ENCODE measurements at places on chromosomes 3 and 15.

DNA sequence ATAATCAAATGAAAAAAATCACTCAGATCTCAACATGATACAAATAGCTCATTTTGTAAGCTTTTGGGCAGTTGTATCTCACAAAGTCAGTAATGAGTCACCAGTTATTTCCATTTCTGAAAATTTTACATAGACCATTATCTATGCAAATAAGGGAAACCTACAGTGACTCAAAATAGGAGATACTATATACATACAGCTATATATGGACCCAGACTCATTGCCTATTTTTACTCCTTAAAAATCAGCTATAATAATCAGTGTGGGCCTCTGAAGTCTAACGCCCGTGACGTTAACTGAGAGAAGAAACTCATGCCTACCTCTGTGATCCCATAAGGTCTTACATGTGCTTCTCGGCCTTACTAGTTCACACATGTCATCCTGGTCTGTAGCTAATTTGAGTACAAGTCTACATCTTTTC lies 31.6 kb downstream of the LRIG1 start:
- DNase-seq, result no peak

GRCh38 chr3:108153451-108153981 lies 62.7 kb upstream of the CD47 start:
- peak; percentile 47 for DNase-seq

DNA sequence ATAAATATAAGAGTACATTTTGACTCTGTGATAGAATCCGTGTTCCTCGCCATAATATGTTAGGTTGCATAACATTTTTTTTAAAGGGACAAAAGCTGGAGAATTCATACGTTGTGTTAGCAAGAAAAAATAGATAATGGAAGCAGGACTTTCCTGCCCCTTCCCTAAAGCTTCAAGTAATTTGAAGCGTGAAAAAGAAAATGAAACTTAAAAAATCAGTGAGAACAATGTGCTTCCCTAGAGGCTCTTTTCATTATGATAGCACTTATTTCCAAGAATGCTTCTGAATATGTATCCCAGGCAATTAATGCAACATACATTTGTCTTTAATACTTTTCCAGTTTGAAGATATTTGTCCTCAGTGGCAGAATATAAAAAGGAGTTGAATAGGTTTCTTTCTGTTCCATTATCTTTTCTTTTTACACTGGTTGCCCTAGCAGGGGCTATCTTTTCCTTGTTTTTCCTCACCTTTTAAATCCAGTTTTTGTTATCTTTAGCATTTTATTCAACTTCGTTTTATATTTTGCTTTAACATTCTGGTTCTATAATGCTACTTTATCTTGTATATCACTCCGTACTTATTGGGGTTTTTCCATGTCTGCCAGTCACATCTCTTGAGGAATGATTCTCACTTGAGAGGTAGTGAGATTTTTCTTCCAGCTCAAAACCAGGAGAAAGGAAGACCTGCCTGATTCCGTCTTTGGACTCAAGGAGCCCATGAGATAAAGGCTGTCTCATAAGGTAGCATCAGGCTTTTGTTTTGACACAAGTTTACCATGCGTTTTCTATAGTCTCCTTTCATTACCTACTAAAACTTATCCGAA lies 113.8 kb downstream of the MBNL1 start:
- DNase-seq, result peak; percentile 28

DNA sequence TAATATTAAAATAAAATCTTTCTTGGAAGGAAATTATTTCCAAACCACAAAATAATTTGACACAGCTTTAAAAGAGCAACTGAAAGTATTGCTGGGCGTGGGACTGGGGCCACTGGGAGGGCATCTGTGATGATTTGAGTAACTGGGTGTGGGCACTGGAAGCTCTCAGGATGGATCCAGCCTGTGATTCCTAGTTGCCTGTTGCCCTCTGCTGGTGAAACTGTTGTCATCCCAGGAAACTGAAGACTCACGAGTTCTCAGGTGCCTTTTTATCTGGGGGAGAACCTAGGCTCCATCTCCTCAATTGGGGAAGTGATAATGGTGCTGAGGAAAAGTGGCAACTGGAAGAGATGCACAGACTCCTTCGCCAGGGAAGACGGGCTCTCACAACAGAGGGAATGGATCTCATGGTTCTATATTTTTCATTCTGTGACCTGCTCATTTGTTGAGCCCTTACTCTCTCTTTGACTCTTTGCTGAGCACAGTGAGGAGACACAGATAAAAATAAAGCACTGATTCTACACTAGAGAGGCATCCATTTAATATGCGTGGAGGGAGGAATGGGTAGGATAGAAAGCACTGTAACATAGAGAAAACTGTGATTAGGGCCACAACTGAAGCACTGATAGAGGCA lies 61.6 kb downstream of the TPRG1 start:
- peak; percentile 10 for DNase-seq

DNA sequence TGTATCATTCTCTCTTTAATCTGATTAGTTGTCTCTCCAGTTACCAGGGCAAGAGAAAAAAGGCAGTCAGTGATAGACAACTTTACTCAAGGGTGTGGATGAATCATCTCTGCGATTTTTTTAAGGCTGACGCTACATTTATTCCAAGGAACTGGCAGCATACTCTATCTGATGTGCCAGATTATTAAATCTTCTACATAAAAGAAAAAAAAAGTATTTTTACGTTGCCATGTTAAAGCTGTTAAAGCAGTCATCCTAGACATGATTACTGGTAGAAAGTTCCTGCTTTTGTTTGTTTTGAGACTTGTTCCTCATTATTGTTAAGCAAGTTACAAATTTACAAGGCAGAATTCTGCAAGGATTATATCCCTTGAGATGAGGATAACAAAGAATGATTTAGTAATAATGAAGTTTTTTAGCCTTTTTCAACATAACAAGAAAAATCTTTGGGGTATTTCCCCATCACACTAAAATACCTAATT lies 121.7 kb downstream of the CBLB start:
- DNase-seq, result peak; percentile 87

DNA sequence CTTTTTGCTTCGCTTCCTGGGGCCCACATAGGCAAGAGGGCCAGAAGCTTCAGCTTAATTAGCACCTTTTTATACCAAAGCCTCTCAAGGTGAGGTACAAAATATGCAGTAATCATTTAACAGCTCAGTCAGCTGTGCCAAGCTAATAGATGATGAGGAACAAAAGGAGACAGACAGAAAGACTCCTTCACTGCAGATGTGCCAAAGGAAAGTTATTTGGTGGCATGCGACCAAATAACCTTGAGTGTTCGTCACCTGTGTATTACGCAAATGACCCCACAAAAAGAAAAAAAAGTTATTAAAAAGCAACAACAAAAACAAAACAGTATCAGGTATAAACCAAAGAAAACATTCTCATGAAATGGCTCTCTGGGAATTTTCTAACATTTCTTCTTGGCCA lies 325.8 kb upstream of the IGF1R start:
- DNase-seq, result no peak

GRCh38 chr3:172033396-172033795 lies 6.0 kb upstream of the FNDC3B start:
- no peak for DNase-seq

DNA sequence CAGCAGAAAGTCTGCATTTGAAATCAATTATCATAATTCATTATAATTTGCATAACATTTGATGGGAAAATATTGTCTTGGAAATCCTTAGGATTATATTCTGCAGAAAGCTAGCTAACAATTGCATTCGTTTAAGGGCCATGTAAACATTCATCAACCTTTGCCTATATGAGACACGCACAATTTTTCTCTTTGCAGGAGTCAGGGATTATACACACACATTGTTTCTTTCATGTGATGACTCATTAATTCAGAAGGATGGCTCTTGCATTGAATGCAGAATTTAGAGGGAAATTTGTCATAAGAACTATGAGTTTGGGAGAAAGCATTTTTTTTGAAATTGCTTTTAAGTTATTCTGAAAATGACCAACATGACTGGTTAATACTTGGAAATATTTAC lies 844.7 kb downstream of the DIPK2A start:
- no peak for DNase-seq

DNA sequence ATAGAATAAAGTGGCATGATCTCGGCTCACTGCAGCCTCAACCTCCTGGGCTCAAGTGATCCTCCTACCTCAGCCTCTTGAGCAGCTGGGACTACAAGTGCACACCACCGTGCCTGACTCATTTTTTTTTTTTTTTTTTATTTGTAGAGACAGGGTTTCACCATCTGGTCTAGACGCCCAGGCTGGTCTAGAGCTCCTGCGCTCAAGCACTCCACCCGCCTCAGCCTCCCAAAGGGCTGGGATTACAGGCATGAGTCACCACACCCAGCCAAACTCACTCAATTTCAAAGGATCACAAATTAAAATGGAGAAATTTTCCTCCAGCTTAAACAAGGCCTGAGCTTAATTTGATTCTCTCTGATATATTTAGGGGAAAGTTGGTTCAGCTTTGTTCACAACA lies 27.3 kb upstream of the NMB start:
- DNase-seq, result no peak

DNA sequence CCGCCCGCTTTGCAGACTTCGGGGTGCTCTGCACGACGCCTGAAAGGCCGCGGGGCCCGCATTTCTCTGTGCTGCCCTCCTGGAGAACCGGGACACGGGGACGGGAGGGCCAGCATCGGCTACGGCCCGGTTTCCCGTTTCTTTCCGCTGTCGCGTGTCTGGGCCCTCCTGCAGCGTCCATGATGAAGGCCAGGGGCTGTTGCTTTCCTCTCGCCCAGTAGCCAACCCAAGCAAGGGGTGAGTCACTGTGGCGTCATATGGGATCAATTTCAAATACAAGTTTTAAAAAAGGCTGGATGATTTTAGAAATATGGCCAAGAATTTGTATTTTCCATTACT lies 435 bp downstream of the SLC35G2 start:
- DNase-seq, result no peak

- DNase-seq, result no peak
These were observed 54.9 kb downstream of the CD200R1L start for GRCh38 chr3:112791736-112792135.

DNA sequence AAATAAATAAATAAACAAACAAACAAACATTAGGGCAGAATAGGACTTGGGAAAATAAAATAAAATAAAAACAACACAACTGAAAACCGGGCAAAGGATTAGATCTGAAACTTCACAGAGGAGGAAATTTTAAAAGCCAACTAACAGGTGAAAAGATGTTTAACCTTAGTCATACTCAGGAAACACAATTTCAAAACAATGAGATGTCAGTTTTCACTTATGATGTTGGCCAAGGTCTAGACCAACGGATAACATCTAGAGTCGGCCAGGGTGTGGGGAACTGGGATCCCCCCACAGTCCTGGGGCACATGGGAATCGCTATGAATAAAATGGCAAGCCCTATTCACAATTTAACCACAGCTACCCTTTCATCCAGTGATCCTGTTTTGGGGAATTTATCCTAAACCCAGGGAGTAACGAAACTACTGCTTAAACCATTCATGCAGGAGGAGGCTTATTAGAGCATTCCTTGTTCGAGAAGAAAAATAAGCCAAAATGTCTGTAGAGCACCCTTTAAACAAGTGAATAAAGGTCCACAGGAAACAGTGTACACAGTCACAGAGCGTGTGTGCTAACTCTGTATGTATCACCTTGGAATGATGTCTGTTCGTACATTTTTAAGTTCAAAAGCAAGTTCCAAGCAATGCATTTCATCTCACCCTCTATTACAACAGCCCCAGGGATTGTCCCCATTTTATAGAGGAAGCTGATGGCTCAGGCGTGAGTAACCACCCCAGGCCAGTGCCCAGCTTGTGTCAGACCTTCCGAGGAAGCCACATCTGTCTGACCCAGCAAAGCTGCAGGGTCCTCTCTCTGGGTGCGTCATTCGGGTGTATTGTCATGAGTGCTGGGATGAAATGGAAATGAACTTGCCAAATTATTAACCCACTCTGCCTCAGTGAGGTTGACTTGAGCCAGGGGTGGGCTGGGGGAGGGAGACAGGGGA lies 6.3 kb upstream of the ANPEP start:
- no peak for DNase-seq

- DNase-seq, result peak; percentile 24
These were observed 37.1 kb upstream of the SLC4A7 start for GRCh38 chr3:27521179-27521871.

- no peak for DNase-seq
These were observed 33.6 kb downstream of the TMEM45A start for GRCh38 chr3:100525753-100526612.

GRCh38 chr3:88038566-88038965 lies 20.2 kb downstream of the CGGBP1 start:
- no peak for DNase-seq

DNA sequence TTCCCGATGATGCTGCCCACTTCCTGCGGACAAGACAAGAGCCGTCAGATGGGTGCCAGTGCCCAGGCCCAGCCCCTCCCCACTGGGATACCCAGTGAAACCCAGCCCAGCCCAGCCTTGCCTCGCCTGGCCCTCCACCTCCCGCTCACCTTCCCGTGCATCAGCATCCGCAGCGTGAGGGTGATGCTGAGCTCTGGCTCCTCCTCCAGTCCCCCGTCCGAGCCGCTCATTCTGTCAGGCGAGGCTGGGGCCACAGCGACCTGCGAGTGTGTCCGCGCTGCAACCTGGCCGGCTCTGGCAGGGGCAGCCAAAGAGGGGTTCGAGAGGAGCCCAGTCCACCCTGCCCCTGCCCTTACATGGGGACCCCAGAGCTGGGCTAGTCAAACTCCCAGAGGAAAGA lies 5.8 kb downstream of the GPR62 start:
- DNase-seq, result no peak

DNA sequence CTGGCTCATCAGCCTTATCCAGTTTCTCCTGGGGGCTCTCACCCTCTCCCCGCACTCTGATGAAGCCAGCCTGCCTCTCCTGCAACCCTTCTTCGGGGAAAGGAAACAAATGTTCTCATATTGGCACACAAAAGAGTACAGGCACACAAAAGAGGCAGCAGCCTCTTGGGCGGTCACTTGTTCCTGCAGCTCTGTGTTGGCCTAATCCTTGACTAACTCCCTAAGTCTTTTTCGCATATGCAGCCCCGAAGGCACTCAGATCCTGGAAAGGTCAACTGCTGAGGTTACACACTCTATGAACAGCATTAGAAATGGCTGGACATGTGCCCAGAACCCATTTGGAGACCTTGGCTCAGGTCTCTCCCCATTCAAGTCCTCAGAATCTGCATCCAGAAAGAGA lies 7.4 kb upstream of the CAMP start:
- no peak for DNase-seq

- no peak for DNase-seq
These were observed 49.8 kb upstream of the SSR3 start for GRCh38 chr3:156604642-156605144.

DNA sequence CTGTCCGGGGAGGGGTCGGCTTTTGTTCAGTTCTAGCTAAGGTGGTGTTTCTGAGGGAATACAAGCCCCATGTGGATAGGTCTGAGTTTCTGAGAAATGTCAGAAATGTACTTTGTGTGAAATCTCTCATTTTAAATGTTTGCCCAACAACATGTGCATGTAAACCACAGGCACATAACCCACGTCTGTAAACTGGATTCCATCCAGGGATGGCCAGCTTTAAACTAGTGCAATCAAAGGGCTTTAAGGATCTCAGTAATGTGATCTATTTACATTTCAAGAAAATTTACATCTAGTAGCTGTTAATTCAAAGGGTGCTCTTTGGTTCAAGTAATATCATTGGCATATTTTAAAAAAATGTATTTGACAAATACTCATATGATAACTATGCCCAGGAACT lies 52.0 kb downstream of the POLR2M start:
- no peak for DNase-seq
